ENCODE measurements at places on chromosomes 5 and 9.

- DNase-seq, result no peak
Observed at GRCh38 chr9:114697951-114698351, 16.0 kb upstream of the TEX48 start.

- no peak for DNase-seq
Observed at GRCh38 chr5:15513431-15513830, 13.5 kb downstream of the FBXL7 start.

GRCh38 chr5:174371600-174372094, 326.1 kb downstream of the NSG2 start:
- no peak for DNase-seq

- DNase-seq, result no peak
Observed at GRCh38 chr5:151126199-151126645, 31.4 kb downstream of the ANXA6 start.

DNA sequence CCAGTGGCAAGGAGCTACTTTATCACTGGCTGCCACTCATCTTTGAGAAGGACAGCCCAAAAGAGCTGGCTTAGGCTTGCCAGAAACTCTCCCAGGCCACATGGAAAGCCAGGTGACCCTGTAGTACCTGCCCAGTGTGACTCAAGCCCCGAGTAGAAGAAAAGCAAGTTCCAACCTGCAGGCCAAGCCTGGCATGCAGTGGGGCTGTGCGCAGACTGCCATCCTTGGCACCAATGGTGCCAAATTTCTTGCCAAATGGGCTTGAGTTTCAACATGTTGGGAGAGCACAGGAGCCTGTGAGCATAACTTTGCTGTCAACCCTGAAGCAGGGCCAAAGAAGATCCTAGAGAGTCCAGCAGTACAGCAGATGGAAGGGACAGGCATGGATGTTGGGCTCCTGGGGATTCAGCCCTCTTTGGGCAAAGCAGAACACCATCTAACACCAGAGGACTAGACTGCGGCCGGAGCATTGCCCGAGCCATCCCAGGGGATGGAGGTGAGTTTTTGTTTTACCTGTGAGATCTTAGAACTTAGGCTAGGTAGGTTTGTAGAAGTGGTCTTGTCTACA, 27.3 kb upstream of the SHB start:
- no peak for DNase-seq

- no peak for DNase-seq
Observed at GRCh38 chr9:109903515-109904138, 123.6 kb downstream of the PALM2AKAP2 start.

- no peak for DNase-seq
Observed at GRCh38 chr5:147481874-147482705, 27.8 kb downstream of the DPYSL3 start.

DNA sequence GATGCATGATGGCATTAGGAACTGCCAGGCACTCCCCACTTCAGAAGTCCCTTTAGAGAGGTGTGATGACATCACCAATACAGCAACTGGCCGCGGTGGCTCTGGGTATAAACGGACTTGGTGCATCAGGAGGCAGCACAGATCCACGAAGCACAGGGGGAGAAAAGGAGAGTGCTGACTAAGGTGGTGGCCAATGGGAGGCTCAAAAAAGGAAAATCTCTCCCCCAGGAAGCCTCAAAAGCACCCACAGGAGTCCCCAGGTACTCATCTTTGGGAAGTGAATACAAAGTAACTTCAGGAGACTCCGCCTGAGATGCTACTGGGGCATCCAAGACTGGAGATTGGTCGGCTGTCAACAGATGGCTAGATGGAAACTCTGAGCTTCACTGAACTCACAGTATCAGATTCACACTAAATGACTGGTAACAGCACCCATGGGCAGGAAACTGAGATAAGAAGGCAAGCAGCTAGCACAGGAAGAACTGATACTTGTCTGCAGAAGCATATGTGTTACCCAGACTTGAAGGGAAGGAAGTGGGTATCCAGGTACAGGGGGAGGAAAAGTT, 7.6 kb downstream of the TTC39B start:
- DNase-seq, result peak; percentile 29

DNA sequence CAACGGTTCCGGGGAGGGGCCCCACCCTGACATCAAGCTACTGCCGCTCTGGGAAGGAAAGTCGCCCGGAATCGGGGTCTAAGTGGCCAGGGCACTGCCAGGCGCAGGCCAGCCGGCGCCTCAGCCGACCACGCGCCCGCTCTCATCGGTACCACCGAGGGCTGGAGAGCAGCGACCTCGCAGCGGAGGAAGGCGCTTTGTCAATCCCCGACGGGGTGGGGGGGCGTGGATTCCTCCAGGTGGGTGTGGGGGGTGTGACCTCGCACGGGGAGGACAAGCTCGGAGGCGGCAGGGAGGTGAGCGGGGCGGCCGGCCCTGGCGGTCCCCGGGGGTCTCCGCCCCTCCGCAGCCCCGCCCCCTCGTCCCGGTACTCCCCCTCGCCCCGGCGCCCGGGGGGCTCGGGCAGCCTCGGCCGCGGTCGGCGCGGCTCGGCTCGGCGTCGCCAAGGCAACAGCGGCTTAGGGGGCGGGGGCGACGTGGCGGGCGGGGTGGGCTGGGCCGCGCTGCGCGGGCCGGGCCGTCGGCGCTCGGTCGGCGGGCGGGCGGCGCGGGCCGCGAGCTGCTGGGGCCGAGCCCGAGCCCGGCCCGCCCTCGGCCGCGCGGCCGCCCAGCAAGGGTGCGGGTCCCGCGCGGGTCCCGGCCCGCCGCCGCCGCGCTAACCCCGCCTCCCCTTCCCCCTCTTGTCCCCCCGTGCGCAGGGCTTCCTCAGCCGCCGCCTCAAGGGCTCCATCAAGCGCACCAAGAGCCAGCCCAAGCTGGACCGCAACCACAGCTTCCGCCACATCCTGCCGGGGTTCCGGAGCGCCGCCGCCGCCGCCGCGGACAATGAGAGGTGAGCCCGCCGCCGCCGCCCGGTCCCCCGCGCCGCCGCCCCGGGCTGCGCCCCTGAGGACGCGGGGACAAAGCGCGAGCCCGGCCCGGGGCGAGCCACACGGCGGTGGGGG, 47.5 kb downstream of the DAB2IP start:
- peak; percentile 8 for DNase-seq
